Smooth muscle cell of trachea (primary cell): ENCODE measurements at places on chromosomes 12 and 14. TPM values are rescaled to one million over a fixed set of nuclear protein-coding genes. Genes with fewer than 3 reads are reported as not detected.

The PPP1R36 gene
- total RNA-seq: 1.2 TPM in 1 of 2 replicates, not detected in the other

The SLC25A47 gene
- total RNA-seq: not detected in 2 replicates

The NRXN3 gene
- total RNA-seq: under 0.01 and 0.33 TPM in 2 replicates

The HOXC12 gene
- not detected in 2 replicates for total RNA-seq

The ZC2HC1C gene
- 1.2 and 2.5 TPM in 2 replicates for total RNA-seq
